Endothelial cell (in vitro differentiated cells): ENCODE measurements at places on chromosomes 4 and X. TPM values are rescaled to one million over a fixed set of nuclear protein-coding genes. Genes with fewer than 3 reads are reported as not detected.

The CT83 gene
- not detected for total RNA-seq

- no peaks in the 10 kb centered on the region for H3K4me1 ChIP-seq
- H3K4me3 ChIP-seq: no peak overlapping the region
- H3K27ac ChIP-seq: no peak overlapping the region
- H3K27me3 ChIP-seq: no peaks in the 10 kb centered on the region
- H3K36me3 ChIP-seq: peaks cover 3% of the 10 kb centered on the region
- DNase-seq: no peak
Measured at GRCh38 chr4:109945056-109945455, 32.4 kb downstream of the EGF start.

- no peaks in the 10 kb centered on the region for H3K27me3 ChIP-seq
- no peak for DNase-seq
- H3K36me3 ChIP-seq: no peaks in the 10 kb centered on the region
- H3K27ac ChIP-seq: no peak overlapping the region
Measured at GRCh38 chr4:17117746-17118145, 219.3 kb upstream of the LDB2 start.

- no peak for DNase-seq
- H3K4me1 ChIP-seq: no peaks in the 10 kb centered on the region
- H3K36me3 ChIP-seq: peaks cover 5% of the 10 kb centered on the region
- H3K4me3 ChIP-seq: no peak overlapping the region
- H3K27ac ChIP-seq: no peak overlapping the region
Measured at GRCh38 chr4:42018451-42018850, 28.1 kb downstream of the SLC30A9 start.

The FRAS1 gene
- total RNA-seq: 51.7 TPM

DNA sequence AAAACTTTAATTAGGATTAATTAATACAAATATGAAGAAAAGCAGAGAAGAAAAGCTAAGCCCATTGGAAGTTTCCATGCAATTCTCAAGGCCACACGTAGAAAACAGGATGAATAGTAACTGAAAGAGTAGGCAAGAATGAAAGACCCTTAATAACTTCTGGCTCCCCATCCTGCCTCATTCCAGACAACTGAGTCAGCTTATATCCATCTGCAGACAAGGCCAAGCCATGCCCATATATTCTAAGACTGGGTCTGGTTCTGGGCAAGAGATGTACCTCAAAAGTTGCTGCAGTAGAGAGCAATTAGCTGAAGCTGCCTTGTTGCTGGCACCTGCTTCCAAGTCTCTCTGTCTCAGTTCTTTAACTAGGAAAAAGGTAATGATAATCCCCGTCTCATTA is 244.1 kb downstream of the GPC3 start:
- H3K27ac ChIP-seq: no peak overlapping the region
- peaks cover 1% of the 10 kb centered on the region for H3K27me3 ChIP-seq

DNA sequence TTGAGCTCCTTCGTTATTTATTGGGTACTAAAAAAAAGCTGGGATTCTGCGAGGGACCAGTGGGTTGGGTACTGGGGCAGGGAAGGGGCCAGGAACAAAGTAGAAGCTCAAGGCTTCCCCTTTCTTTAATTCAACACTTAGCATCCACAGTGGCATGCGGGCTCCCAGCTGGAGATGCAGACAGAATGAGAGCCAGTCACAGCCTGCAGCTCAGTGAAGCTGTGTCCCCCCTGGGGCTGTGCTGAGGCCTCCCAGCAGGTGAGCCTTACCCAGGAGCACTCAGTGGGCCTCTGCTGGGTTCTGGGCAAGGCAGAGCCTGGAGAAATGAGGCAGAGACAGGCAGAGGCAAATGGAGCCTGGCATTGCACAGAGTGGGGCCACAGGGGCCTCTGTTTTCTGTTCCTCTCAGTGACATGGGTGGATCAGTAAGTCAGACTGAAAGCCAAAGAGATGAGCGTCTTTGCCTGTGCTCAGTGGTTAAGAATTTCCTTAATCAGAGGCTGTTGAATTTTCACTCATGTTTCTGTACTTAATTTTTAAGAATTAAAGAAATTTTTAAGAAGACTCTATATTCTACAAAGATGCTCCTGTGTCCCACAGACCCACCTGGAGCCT is 181.4 kb upstream of the RBPJ start:
- H3K4me1 ChIP-seq: peaks cover 10% of the 10 kb centered on the region
- H3K27ac ChIP-seq: no peak overlapping the region
- H3K36me3 ChIP-seq: peaks cover 4% of the 10 kb centered on the region

DNA sequence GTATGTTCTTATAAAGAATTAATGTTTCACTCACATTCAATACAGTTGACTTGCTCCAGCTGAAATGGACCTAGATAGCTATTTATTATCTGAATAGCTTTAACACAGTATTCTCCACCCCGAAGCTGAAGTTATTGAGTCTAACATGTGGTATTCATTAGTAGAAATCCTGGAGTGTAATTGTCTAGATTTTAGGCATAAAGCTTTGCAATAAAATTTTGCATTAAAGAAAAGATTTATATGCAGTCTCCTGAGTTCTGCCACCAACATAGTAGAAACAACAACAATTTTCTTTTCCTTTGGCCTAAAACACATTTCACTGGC is 90.2 kb upstream of the DCLK2 start:
- no peak for DNase-seq
- H3K36me3 ChIP-seq: no peaks in the 10 kb centered on the region
- H3K27ac ChIP-seq: no peak overlapping the region
- H3K4me3 ChIP-seq: no peak overlapping the region
- no peaks in the 10 kb centered on the region for H3K27me3 ChIP-seq

The MAGEA9B gene
- total RNA-seq: not detected

DNA sequence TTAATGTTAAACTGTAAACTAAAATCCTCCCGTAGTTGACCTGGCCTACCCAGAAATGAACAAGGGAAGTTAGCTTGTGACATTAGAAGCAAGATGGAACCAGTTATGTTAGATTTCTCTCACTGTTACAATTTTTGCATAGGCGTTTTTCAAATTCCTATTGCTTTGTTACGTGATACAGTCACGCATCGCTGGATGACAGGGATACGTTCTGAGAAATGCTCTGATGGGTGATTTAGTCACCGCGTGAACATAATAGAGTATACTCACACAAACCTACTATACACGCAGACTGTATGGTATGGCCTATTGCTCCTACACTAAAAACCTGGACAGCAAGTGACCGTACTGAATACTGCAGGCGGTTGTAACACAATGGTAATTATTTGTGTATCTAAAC is 46.7 kb upstream of the PUDP start:
- H3K27me3 ChIP-seq: no peaks in the 10 kb centered on the region
- no peak for DNase-seq
- H3K4me3 ChIP-seq: no peak overlapping the region
- no peak overlapping the region for H3K27ac ChIP-seq
- H3K36me3 ChIP-seq: no peaks in the 10 kb centered on the region

The GAGE12J gene
- not detected for total RNA-seq

- H3K27me3 ChIP-seq: no peaks in the 10 kb centered on the region
- peaks cover 17% of the 10 kb centered on the region for H3K4me1 ChIP-seq
- no peak for DNase-seq
- no peak overlapping the region for H3K27ac ChIP-seq
Measured at GRCh38 chr4:110137829-110138228, 60.6 kb downstream of the ELOVL6 start.

DNA sequence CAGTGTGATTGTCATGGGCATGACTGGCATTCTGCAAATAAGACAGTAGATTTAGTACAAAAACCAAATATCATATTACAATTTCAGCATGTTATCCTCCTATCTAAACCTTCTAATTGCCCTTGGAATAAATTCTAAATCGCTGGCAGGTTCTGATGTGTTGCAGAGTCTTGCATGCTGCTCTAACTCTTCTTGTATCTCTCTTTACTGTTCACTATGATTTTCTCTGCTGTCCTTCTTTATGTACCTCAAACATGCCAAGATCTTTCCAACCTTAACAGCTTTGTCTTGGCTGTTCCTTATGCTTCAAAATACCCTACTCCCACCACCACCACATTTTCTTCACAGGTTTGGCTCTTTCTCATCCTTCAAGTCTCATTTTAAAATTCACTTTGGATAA is 43.0 kb upstream of the KCNIP4 start:
- no peak overlapping the region for H3K27ac ChIP-seq
- H3K27me3 ChIP-seq: no peaks in the 10 kb centered on the region
- no peak for DNase-seq
- peaks cover 6% of the 10 kb centered on the region for H3K36me3 ChIP-seq

GRCh38 chr4:148770848-148771247 is 328.6 kb upstream of the NR3C2 start:
- H3K4me3 ChIP-seq: no peak overlapping the region
- DNase-seq: no peak
- H3K27ac ChIP-seq: no peak overlapping the region
- no peaks in the 10 kb centered on the region for H3K36me3 ChIP-seq
- H3K4me1 ChIP-seq: peaks cover 4% of the 10 kb centered on the region
- no peaks in the 10 kb centered on the region for H3K27me3 ChIP-seq

- no peak overlapping the region for H3K4me3 ChIP-seq
- H3K27ac ChIP-seq: no peak overlapping the region
- DNase-seq: no peak
- H3K27me3 ChIP-seq: no peaks in the 10 kb centered on the region
- H3K36me3 ChIP-seq: no peaks in the 10 kb centered on the region
Measured at GRCh38 chr4:69224891-69225290, 10.3 kb upstream of the UGT2B11 start.

DNA sequence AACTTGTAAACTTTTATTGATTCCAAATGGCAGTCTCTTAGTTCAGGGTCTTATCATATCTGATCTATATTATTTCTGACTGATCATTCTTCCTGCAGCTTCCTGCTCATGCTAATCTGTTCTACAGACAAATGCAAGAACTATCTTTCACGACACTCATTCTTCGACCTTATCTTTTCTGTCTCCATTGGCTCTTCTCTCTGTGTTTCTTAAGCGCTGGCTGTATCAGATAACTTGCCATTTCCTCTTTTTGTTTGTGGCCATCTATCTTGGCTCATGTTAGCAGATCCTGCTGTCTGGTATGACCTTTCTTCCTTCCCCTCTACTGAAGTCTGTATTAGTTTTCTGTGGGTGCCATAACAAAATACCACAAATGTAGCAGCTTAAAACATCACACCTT is 230.5 kb upstream of the PUDP start:
- no peak overlapping the region for H3K27ac ChIP-seq
- peaks cover 5% of the 10 kb centered on the region for H3K4me1 ChIP-seq
- peaks cover 6% of the 10 kb centered on the region for H3K36me3 ChIP-seq
- no peak overlapping the region for H3K4me3 ChIP-seq
- H3K27me3 ChIP-seq: no peaks in the 10 kb centered on the region

GRCh38 chrX:19774905-19775304 is 112.5 kb downstream of the SH3KBP1 start:
- peaks cover 26% of the 10 kb centered on the region for H3K4me1 ChIP-seq
- H3K27me3 ChIP-seq: no peaks in the 10 kb centered on the region
- H3K36me3 ChIP-seq: no peaks in the 10 kb centered on the region
- H3K27ac ChIP-seq: no peak overlapping the region

The SLIT2 gene
- 8.1 TPM for total RNA-seq

The MUC7 gene
- total RNA-seq: not detected

GRCh38 chrX:24294619-24295018 is 19.2 kb downstream of the SUPT20HL2 start:
- peak; percentile 44 for DNase-seq
- no peak overlapping the region for H3K4me3 ChIP-seq
- H3K4me1 ChIP-seq: peaks cover 16% of the 10 kb centered on the region

DNA sequence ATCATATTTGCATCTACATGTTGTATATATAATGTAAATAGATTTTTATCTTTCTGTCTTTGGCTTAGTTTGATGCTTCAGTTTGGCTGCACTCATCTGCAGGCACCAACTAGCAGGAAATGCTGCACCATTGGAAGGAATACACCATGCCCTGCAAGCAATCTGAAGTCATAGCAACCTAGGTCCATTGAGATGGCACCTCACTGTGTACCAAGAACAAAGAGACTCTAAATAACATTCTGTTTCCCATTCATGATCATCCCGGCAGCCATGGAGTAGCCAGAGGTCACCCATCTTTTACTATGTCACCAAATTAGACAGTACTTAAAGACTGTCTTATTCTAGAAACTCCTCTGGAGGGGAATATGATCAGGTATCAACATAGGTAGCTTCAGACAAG is 40.8 kb upstream of the HS6ST2 start:
- no peak overlapping the region for H3K27ac ChIP-seq
- no peaks in the 10 kb centered on the region for H3K36me3 ChIP-seq
- DNase-seq: no peak
- H3K27me3 ChIP-seq: no peaks in the 10 kb centered on the region
- no peaks in the 10 kb centered on the region for H3K4me1 ChIP-seq

DNA sequence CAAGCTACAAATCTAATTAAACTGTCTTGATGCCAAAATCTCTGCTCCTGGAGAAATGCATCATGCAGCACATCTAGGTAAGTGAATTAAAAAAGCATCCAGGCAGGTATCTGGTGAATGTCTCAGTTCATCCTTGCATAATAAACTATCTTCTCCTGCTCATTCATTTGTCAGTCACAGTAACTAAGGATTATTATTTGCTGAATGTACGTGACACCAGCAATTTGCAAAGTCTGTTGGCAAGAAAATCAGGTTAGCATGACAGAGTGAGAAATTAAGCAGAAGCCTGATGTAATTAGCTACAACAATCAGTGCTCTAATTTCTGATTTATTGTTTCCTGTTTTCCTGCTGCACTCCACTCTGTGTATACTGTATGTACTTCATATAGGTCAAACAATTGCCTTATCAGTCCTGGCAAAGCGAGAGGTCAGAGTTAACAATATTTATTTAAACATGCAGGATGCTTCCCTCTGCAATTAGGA is 213.6 kb downstream of the FBXO8 start:
- H3K4me3 ChIP-seq: no peak overlapping the region
- no peak overlapping the region for H3K27ac ChIP-seq

DNA sequence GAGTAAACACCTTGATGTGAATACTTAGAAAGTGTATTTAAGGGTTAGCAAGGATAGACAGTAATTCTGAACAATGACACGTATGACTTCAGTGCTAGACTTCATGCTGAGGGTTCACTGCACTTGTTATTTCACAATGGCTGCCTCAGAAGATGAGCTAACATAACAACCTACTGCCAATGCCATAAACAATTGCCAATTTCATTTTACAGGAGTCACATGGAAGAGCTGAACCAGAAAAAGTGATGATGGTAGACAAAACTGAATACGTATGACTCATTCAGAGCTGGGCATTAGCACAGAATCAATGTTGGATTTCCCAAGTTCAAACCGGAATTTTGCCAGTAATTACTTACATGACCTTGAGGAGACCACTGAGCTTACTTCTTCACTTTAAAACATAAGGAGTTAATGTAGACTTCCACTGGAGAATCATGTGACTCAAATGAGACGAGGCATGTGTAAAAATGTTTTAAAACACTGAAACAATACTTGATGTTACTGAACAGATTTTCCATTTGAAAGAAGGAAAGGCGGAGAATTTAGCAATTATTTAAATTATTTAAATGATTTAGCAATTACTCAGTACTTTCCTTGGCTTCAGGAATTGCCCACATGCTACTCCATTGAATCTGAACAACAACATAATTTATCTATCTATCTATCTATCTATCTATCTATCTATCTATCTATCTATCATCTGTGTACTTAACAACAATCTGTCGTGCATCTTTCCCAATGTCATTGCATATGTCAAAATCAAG is 868.5 kb upstream of the SLIT2 start:
- no peaks in the 10 kb centered on the region for H3K36me3 ChIP-seq
- no peaks in the 10 kb centered on the region for H3K4me1 ChIP-seq
- no peaks in the 10 kb centered on the region for H3K27me3 ChIP-seq
- H3K4me3 ChIP-seq: no peak overlapping the region
- DNase-seq: no peak
- H3K27ac ChIP-seq: no peak overlapping the region
